Kidney glomerular epithelial cell (primary cell): ENCODE measurements at places on chromosomes 11 and 22.

- DNase-seq, result no peak
Measured at GRCh38 chr11:1235901-1236315, 13.0 kb downstream of the MUC5B start.

- DNase-seq, result no peak
Measured at GRCh38 chr11:7417328-7417727, 68.0 kb upstream of the OLFML1 start.

GRCh38 chr11:14768526-14769188 is 123.4 kb downstream of the CYP2R1 start:
- DNase-seq, result no peak

DNA sequence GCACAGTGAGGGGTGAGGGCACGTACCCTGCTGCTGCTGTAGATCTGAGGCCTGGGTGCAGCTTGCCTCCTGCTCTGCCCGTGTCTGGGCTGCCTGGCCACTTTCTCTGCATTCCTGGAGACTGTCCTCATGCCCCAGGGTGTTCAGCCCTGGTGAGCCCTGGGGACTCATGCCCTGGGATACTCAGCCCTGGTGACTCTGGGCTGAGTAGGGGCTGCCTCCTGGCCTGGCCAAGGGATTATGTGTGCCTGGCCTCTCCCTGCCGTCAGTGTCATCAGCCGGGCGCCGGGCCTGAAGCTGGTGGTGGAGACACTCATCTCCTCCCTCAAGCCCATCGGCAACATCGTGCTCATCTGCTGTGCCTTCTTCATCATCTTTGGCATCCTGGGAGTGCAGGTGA is 94.7 kb downstream of the CACNA1I start:
- DNase-seq, result no peak

- DNase-seq, result no peak
Measured at GRCh38 chr22:42645938-42646568, 3.1 kb downstream of the CYB5R3 start.

- no peak for DNase-seq
Measured at GRCh38 chr11:11135820-11136476, 217.1 kb downstream of the CSNK2A3 start.
